ENCODE measurements at places on chromosomes 3 and 15.
A peak's percentile ranks its signal among the peaks of the same experiment; 100 is the strongest.

DNA sequence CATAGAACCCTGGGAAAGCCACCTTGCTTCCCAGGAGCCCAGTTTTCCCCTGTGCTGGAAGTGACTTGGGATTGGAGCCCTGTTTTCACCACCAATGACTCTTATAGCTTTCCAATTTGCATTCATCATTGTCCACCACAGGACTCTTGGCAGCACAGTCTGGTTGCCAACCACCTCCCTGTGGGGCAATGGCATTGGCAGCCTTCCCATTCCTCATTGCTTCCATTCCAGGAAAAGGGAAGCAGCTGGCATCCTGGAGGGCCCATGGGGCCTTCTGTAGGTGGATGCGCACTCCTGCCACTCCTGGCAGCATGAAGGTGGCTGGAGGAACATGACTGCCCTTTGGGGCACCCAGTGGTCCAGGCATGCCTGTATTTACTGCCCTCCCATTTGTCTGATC is 57.7 kb downstream of the FEM1B start:
- DNase-seq = no peak

- DNase-seq = no peak
Observed at GRCh38 chr3:129052675-129053074, 7.9 kb upstream of the GP9 start.

- DNase-seq = no peak
Observed at GRCh38 chr15:89566621-89567294, 8.5 kb upstream of the TICRR start.

GRCh38 chr3:178517665-178518334 is 18.4 kb upstream of the KCNMB2 start:
- no peak for DNase-seq

- no peak for DNase-seq
Observed at GRCh38 chr3:37979541-37980461, 10.8 kb upstream of the VILL start.

DNA sequence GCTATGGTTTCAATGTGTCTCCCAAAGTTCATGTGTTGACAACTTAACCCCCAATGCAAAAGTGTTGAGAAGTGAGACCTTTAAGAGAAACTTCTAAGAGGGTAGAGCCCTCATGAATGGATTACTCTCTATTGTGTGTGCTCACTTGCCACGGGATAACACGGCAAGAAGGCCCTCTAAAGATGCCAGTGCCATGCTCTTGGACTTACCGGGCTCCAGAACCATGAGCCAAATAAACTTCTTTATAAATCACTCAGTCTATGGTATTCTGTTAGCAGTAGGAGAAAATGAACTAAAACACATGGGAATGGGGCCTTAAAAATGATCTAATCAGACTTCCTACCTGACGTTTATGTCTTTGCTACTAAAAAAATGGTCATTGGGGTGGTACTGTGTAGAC is 2.6 kb upstream of the TCF12 start:
- DNase-seq = no peak

GRCh38 chr15:37122703-37123102 is 22.4 kb upstream of the MEIS2 start:
- no peak for DNase-seq

GRCh38 chr15:64122936-64123351 is 27.2 kb downstream of the SNX1 start:
- no peak for DNase-seq

DNA sequence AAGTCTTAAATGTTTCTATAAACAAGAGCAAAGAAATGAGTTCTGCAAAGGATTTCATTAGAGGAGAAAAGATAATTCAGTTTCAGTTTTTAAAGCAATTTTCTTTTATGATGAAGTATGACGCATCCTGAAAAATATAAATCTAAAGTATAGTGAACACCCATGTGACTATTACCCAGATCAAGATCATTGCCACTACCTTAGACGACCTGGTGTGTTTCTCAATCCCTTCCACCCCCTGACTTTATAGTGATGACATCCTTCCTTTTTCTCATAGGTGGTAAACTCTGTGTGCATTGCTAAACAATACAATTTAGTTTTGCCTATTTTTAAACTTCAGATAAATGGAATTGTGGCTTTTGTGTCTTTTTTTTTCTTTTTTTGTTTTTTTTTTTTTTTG is 8.4 kb downstream of the STT3B start:
- no peak for DNase-seq

DNA sequence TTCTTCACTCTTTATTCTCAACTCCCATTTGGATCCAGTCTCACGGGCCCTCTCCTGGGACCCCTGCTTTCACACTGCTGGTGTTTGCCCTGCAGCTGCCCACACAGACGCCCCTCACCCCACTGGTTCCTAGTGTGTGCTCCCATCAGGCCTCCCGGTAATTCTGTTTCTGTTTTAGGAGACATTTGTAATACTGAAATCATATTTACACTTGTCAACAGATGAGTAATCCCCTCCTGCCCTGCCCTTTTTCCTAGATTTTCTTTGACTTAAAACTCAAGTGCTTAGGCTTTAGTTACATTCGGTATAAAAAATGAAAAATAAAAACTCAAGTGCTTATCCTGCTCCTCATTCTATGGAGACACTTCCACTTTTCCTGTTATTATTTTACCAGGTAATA is 18.4 kb upstream of the ABTB1 start:
- DNase-seq = no peak

DNA sequence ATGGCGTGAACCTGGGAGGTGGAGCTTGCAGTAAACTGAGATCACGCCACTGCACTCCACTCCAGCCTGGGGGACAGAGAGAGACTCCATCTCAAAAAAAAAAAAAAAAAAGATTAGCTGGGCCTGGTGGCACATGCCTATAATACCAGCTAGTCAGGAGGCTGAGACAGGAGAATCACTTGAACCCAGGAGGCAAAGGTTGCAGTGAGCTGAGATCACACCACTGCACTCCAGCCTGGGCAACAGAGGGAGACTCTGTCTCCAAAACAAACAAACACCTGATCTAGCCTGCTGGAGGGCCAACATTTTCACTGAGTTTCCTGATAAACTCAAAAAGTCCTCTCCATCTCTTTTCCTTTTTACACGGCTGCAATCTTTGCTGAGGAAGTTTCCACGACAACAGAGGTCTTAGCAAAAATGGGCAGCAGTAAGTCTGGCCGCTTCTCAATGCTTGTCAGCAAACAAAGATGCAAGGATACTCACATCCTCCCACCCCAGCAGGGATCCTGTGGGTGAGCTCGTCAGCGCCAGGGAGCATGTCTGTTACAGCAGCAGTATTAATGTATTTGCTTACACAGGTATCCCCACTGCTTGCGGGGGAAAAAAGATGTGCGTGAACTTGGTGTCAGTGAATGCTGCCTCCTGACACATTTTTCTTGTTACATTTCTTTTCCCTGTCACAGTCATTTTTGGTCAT is 21.0 kb upstream of the CCDC174 start:
- DNase-seq = no peak

DNA sequence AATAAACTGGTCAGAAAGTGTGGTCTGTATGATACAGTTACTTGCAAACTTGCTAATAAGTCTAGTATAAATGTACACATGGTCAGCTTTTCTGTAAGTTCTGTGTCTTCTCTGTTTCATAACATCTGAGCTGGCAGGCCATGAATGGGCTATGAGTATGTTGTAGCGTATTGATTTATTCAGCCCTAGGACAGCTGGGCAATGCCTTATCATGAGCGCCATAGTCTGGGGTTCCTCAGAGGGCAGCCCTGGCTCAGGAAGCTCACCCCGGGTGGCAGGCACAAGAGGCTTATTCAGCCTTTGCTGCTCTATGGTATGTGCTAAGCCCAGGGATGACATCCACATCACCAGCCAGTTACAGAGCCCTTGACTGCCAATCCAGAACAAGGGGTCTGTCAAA is 50.7 kb upstream of the CCR2 start:
- no peak for DNase-seq

DNA sequence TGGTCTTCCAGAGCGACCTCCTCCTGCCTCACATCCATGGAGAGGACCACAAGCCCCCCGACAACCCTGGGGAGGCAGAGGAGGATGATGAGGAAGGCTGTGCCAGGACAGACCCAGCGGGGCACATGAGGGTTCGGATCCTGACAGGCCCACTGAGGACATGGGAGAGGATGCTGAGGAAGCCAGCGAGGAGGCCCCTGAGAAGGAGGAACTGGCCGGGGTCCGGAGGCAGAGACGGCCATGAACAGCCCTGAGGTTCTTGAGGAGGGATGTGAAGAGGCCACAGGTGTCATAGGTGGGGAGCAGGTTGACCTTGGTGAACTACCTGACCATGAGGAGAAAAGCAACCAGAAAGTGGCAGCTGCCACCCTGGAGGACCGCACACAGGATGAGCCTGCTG is 54.9 kb upstream of the WNT7A start:
- DNase-seq = no peak

GRCh38 chr15:90187257-90187868 is 13.8 kb upstream of the SEMA4B start:
- DNase-seq = no peak

- no peak for DNase-seq
Observed at GRCh38 chr3:111690242-111690641, 95.1 kb upstream of the ZBED2 start.

- DNase-seq = no peak
Observed at GRCh38 chr15:84949043-84949442, 32.6 kb upstream of the PDE8A start.

- DNase-seq = no peak
Observed at GRCh38 chr15:88703533-88703932, 64.7 kb downstream of the ISG20 start.

GRCh38 chr15:92808598-92809063 is 91.5 kb upstream of the CHD2 start:
- DNase-seq = no peak

DNA sequence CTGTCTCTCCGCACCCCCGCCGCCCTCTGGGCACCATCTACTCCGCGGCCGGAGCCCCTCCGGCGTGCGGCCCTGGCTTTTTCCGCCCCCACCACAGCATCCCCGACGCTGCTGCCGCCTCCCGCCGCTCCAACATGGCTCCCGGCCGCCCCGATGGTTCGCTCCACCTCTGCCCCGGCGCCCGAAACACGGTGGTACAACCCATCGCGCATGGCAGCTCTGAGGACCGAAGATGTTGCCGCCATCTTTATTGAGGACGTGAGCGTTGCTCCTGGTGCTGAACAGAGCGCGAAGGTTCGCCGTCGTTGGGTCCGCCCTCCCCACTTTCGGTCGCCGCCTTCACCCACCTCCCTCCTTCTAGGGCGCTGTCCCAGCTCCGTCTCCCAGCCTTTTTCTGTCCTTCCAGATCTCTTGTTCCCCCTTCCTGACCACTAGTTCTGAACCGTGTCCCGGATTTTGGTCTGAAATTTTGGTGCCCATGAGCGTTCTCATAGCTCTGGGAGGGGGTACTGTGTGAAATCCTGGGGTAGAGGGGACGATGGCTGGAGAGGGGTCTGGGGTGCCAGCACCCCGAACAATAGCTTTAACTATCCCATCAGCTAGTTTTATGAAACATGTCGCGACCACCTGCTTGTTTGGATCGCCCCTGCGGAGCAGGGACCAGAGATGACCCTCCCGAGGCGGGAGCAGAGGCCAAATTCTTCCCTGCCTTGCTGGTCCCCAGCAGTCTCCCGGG is at the start of gene CELSR3:
TSS of gene CELSR3 (minus strand) at position 134 of the 736 bp plus-strand sequence. CDS start 252 bp downstream, outside the sequence.
- peak; percentile 76 for DNase-seq

DNA sequence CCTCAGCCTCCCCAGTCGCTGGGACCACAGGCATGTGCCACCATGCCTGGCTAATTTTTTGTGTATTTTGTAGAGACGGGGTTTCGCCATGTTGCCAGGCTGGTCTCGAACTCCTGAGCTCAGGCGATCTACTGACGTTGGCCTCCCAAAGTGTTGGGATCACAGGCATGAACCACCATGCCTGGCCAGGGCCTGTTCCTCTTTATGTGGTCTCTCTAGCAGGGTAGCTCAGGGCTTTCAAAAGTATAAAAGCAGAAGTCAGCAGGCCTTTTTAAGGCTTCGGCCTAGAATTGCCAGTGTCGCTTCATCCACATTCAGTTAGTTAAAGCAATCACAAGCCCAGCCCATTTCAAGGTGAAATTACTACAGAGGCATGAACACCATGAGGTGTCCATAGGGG is 7.6 kb downstream of the VHL start:
- DNase-seq = no peak

GRCh38 chr15:26157081-26157480 is 294.0 kb upstream of the ATP10A start:
- no peak for DNase-seq

GRCh38 chr15:94290730-94291129 is 59.4 kb downstream of the MCTP2 start:
- DNase-seq = no peak

DNA sequence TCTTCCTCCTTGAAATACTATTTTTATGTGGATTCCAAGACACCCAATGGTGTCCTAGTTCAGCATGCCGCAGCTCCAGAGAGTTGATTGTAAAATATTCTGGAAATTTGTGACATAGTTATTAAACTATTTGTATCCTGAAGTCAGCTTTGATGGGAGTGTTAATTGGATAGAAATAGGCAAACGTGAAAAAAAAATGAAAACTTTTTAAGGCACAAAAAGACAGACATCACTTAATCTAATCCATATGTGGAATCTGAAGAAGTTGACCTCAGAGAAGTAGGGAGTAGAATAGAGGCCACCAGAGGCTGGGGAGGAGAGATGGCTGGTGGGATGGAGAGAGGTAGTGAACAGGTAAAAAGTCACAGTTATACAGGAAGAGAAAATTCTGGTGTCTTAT is 704.2 kb downstream of the ROBO1 start:
- no peak for DNase-seq

DNA sequence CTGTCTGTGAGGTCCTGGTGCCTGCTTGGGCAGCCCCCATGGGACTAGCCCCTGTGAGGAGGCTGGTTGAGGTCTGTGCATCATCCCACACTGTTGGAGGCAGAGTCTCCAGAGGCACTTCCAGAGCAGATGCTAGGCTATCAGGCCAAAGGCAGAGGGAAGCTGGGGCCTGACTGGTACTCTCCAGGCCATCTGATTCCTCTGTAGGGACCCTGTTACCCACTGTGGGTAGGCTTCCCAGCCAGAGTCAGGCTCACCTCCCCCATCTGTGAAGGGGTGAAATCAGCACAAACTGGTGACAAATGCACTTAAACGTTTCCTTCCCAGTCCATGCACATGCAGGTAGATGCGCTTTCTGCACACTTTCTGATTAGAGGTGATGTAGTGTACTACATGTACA is 212.6 kb upstream of the TOPAZ1 start:
- DNase-seq = no peak

DNA sequence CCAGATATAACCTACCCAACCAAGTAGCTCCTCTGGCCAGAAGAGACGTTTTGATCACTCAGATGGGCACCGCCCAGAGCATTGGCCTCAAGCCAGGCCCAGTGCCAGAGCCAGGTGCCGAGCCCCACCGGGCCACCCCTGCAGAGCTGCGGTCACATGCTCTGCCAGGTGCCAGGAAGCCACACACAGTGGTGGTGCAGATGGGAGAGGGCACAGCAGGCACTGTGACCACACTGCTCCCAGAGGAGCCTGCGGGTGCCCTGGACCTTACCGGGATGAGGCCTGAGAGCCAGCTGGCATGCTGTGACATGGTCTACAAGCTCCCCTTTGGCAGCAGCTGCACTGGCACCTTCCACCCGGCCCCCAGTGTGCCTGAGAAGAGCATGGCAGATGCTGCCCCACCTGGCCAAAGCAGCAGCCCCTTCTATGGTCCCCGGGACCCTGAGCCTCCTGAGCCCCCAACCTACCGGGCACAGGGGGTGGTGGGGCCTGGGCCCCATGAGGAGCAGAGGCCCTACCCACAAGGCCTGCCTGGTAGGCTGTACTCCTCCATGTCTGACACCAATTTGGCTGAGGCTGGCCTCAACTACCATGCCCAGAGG is 19.1 kb upstream of the APEH start:
- no peak for DNase-seq

All from CD4-positive, alpha-beta T cell treated with Interleukin-21 for 1 hour (primary cell).